Sigmoid colon (tissue), 7 donors: ENCODE measurements at places on chromosomes 7 and 10. TPM values are rescaled to one million over a fixed set of nuclear protein-coding genes. Genes with fewer than 3 reads are reported as not detected.

Gene CDC14C
- not detected for total RNA-seq

GRCh38 chr7:41890631-41891274 lies 187.9 kb upstream of the INHBA start:
- DNase-seq, result no peak

- no peak for DNase-seq
Observed at GRCh38 chr7:2732388-2732787, 44.4 kb downstream of the AMZ1 start.

DNA sequence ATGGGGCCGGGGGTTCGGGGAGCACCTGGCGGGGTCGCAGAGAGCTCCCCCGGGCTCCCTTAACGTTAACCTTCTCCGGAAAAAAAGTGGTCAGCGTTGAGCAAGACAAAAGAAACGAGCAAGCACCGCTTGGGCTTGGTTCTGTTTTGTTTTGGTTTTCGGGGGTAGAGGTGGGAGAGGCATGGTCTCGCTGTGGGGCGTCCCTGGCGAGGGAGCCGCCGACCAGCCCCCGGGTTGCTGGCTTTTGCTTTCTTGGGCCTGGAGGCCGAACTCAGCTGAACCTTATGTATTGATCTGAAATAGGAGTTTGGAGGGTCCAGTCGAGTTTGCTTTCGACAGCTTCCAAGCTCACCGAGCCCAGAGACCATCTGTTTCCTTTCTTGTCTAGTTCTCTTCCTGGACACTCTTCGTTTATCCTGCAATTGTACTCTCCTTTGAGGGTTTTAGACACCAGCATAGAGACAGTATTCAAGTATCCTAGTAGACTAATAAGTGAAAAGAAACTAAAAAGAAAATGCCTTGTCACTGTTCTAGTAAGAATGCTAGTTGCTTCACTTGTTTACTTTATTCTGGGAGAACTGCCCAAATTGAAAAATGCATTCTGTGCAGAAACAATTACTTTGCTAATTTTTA lies 980 bp downstream of the FHIP2A start:
- DNase-seq, result peak; percentile 65
